ENCODE measurements at places on chromosomes 6 and 20.

- no peak for DNase-seq
These were observed 152.8 kb downstream of the SYCP2 start for GRCh38 chr20:59780494-59781185.

DNA sequence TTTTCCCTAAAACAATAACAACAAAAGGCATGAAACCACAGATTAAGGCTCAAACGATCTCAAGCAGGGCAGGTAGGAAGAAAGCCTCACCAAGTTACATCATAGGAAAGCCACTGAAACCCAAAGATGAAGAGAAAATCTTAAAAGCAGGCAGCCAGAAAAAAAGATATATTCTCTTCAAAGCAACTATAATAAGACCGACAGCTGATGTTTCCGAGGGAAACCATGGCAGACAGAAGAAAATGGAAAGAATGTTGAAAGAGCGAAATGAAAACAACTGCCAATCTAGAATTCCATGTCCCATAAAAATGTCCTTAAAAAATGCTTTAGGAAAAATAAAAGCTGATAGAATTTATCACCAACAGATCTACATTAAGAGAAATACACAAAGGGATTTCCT lies 161.5 kb upstream of the THBS2 start:
- DNase-seq = no peak

- DNase-seq = no peak
These were observed 88.6 kb downstream of the ERMARD start for GRCh38 chr6:169839898-169840631.

GRCh38 chr20:62875419-62876361 lies 14.1 kb upstream of the TCFL5 start:
- no peak for DNase-seq

- DNase-seq = no peak
These were observed 1.7 kb downstream of the SCML4 start for GRCh38 chr6:107822176-107823046.

Data from stimulated activated CD4-positive, alpha-beta T cell treated with anti-CD3 and anti-CD28 coated beads, Interleukin-12 subunit alpha, Interleukin-12 subunit beta, amount 100 ng/mL, for 24 hours (primary cell).